ENCODE measurements at places on chromosomes 1 and 21.

GRCh38 chr1:193706766-193707165 lies 520.4 kb upstream of the B3GALT2 start:
- no peak for DNase-seq

- no peak for DNase-seq
Observed at GRCh38 chr1:225413708-225414375, 14.0 kb downstream of the LBR start.

- no peak for DNase-seq
Observed at GRCh38 chr21:44643741-44644310, 2.4 kb upstream of the KRTAP10-11 start.

DNA sequence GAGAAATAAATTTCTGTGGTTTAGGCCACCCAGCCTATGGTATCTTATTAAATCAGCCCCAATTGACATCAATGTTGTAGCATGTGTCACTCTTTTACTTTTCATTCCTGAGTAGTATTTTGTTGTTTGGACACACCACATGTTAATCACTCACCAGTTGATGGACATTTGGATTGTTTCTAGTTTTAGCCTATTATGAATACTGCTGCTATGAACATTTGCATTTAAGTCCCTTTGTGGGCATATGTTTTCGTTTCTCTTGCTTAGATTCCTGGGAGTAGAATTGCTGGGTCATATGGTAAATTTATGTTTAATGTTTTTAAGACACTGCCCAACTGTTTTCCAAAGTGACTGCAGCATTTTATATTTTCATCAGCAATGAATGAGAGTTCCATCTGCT lies 50.2 kb upstream of the NUF2 start:
- no peak for DNase-seq

DNA sequence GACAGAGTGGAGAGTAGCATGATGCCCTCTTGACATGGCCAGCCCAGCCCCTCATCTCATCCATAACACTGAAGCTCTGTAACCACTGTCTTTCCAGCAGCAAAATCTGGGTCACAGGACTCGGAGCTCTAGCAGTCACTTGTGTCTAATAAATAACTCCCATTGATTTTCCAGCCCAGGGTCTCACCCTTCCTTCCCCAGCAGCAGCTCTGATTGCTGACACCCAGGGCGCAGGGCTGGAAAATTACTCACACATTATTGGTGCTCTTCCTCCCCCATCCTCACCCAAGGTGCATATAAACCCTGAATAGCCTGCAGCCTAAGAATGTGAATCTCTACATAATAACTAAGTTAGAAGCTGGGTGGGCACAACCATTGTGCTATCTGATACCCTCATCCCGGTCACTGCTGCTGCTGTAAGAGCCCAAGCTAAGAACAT lies 21.1 kb upstream of the OR10J5 start:
- no peak for DNase-seq

DNA sequence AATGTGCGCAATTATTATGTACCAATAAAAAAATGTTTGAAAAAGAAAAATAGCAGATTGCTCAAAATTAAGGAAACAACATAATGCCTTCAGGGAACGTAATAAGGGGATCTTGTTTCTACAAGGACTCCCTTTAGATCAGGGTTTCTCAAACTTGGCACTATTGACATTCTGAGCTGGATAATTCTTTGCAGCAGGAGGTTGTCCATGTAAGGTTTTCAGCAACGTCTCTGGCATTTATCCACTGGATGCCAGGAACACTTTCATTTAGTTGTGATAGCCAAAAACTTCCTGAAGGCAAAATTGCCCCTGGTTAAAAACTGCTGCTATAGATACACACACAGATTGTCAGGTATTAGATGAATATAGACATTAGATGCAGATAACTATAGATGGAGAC lies 666.7 kb upstream of the ADAMTS5 start:
- no peak for DNase-seq

DNA sequence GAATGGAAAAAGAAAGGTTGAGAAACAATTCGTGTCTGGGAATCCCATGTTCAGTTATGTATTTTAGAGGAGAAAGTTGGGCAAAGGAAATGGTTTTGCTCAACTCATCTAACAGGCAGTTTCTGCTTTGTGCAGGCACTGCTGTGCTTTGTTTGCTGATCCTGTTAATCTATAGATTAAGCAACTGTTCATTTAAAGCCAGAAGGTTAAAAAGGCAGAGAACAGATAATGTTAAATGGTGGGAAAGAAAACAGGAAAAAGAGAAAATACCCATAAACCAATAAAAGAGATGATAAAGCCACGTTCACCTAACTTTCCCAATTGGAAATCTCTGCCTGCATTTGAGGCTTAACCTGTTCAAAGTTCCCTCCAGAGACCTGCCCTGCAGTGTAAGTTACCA lies 70.0 kb downstream of the APP start:
- no peak for DNase-seq

- no peak for DNase-seq
Observed at GRCh38 chr1:226646026-226646869, 92.8 kb downstream of the ITPKB start.

GRCh38 chr1:201889090-201889968 lies 631 bp downstream of the SHISA4 start:
- no peak for DNase-seq

GRCh38 chr1:232292818-232293217 lies 337.1 kb downstream of the SIPA1L2 start:
- DNase-seq, result no peak

DNA sequence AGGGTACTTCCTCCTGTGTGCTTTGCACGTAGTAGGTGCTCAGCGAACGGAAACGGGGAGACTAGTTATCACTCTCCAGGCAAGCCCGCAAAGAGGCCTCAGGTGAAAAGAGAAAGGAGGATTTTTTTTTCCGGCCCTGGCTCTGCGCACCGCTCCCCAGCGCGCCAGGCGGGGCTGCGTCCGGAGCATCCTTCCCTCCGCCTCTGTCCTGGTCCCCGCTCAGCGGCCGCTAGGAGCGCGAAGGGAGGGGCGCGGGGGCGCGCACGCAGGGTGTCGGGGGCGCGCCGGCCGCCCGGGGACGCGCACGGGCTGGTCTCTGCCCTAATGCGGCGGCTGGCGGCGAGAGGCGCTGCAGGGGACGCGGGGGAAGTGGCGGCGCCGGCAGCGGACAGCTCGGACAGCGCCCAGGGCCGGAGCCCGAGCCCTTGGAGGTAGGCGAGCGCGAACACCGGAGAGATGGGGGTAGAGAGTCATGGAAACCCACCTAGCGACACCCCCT lies 42.3 kb upstream of the NFASC start:
- DNase-seq, result no peak

DNA sequence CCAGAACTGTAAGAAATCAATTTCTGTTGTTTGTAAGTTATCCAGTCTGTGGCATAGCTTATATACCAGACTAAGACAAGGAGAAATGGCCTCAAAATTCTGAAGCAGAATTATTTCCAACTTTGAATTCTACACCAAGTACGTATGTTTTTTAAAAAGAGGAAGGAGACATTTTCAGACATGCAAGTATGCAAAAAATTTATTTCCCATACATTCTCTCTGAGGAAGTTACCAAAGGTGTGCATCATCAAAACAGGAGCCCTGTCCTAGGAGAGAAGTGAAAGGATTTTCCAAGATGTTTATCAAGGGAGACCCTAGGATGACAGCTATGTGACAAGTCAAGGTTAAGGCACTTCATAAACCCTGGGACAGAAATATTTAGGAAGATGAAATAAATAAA lies 49.3 kb upstream of the RABGAP1L start:
- DNase-seq, result no peak

DNA sequence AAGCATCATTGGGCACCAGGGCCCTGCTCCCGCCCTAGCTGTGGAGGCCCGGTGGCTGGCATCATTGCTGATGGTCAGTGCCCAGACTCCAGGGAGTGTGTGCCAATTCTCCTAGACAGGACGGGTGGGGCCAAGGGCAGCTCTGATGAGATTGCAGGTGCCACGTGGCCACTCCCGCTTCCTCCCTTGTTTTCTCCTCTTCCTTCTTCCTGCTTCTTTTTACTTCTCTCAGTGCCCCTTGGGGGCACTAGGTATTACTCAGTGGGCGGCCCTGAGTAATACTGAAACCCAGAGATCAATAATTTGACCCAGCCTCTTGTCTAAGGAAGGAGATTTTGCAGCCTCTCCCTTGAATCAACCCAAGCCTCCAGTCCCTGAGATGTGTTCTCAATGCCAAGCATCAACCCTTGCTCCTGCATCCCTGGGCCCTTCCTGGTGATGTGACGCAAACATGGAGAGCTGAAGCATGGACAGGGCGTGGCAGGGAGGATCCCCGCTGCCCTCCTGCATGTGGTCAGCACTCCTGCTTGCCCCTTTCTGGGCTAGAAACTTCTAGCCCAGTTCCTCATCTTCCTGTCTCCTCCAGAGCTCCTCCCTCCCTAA lies 32.4 kb downstream of the CDK18 start:
- no peak for DNase-seq

- no peak for DNase-seq
Observed at GRCh38 chr1:81803431-81804110, 2.8 kb downstream of the ADGRL2 start.

DNA sequence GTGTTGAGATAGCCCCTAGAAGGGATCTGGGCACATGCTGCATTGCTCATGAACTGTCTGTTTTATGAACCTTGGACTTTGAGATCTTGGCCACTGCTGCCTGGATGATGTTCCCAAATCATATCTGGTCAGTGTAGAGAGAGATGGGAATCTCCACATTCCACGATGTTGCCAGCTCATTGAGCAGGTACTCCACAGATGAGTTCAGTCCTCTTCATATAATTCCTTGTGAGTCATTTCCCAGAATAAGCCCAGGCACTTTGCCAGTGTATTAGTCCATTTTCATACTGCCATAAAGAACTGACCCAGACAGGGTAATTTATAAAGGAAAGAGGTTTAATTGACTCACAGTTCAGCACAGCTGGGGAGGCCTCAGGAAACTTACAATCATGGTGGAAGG lies 254.0 kb upstream of the RUNX1 start:
- peak; percentile 58 for DNase-seq

GRCh38 chr21:24590261-24590660 lies 1017.0 kb downstream of the MRPL39 start:
- DNase-seq, result no peak

- DNase-seq, result no peak
Observed at GRCh38 chr1:202216691-202217090, 23.1 kb downstream of the LGR6 start.

GRCh38 chr1:236370420-236370819 lies 23.7 kb upstream of the EDARADD start:
- DNase-seq, result no peak

GRCh38 chr1:184647471-184647870 lies 107.2 kb downstream of the EDEM3 start:
- no peak for DNase-seq

DNA sequence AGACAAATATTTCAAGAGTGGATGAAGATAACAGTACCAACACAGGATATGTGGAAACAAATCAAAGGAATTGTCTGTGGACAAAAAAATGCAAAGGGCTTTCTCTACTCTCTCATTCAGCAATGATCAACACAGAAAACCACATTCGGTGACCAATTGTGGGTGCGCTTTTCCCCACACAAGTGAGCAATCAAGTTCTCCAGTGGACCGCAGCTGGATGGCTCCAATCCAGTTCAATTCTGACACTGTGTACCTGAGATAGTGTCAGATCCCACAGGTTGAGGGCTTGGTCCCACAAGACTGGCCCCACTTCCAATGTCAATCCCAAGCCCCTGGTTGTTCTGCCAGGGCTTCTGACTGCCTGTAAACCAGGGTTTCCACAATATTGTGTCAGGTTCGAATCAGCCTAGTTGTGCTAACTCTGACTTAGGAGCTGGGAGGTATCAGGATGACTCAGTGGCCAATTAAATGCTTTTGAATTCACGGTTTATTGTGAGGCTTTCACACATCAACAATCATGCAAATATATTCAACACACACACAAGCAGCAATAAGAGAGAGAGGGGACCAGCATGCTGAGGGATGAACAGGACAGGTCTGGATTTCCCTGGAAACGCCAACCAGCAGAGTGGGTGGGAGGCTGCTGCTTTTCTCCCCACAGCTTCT lies 87.0 kb upstream of the BTG3 start:
- no peak for DNase-seq

DNA sequence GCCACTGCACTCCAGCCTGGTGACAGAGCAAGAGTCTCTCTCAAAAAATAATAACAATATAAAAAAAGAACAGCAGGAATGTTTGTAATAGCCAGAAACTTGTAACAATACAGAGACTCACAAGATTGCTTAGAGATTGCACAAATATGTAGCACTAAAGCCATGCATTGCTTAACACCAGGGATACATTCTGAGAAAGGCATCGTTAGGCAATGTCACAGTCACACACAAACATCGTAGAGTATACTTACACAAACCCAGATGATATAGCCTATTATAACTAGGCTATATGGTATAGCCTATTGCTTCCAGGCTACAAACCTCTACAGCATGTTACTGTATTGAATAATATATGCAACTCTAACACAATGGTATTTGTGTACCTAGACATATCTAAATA lies 45.3 kb downstream of the GPATCH2 start:
- DNase-seq, result no peak

DNA sequence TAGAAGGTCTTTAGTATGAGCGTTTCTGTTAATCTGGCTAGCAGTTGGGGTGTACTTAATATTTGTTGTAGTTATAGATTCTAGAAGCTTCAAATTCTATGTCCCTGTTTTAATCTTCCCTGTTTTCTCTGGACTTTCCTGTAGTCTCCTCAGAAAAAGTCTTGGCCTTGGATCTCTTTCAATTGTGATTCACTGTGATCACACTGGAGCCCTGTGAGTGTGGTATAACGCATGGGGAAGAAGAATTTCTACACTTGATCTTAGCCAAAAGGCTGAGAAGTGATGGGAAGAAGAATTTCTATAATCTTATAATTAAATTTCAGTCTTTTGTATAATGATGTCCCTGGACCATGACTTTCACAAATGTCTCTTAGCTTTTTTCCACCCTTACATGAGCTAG lies 36.7 kb upstream of the COP1 start:
- peak; percentile 13 for DNase-seq

- DNase-seq, result peak; percentile 46
Observed at GRCh38 chr1:208093754-208094719, 150.1 kb downstream of the PLXNA2 start.

GRCh38 chr1:3113047-3113740 lies 44.2 kb downstream of the PRDM16 start:
- no peak for DNase-seq

DNA sequence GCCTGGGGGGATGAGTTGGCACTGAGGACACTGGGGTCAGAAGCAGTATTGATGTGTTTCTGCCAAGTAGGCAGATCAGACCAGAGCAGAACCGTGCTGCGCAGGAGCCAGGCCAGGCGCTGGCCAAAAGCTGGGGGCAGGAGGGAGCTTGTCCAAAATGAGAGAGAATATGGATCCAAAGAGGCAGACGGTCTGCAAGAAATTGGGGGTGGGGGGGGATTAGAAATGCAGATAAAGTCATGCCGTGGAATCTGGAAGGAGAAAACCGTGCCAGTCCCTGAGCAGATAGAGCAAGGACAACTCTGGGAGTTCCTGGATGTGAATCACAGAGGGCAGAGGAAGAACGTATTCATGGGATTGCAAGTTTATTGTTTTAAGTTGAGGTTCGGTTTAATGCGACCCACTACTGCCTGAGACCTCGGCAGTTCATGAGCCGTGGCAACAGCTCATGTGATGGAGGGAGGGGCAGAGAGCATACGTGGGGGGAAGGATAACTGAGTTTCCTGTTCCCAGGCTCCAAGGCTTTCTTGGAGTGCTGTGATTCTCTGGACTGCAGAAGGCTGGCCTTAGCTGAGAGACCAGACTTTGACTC lies 224.0 kb downstream of the FGGY start:
- no peak for DNase-seq

Data from fibroblast of the conjunctiva (primary cell).